Putamen (tissue), 1 donor: ENCODE measurements at places on chromosomes 13 and 19.

DNA sequence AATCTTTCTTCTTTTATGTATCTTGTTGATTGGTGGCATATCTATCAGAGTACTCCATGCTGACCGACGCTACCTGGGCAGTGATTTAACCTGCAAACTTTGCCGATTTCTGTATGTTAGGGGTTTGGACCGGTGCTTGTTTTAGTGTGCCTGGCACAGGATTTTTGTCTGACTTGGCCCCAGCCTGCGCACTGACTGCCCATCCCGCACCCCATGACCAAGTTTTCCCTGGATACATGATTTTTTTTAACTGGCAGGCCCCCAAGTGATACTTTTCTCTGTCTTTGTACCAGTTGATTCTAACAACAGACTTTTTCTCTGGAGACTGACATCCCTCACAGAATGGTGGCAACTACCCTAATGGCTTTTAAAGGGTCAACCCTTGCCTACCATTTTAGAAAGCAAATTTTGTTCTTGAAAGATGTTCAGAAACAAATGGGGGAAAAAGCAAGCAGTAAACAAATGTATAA lies 69.0 kb upstream of the C1QTNF9B start:
- DNase-seq: no peak

- DNase-seq: peak; percentile 86
Observed at GRCh38 chr19:44741841-44742329, 6.6 kb upstream of the BCL3 start.

DNA sequence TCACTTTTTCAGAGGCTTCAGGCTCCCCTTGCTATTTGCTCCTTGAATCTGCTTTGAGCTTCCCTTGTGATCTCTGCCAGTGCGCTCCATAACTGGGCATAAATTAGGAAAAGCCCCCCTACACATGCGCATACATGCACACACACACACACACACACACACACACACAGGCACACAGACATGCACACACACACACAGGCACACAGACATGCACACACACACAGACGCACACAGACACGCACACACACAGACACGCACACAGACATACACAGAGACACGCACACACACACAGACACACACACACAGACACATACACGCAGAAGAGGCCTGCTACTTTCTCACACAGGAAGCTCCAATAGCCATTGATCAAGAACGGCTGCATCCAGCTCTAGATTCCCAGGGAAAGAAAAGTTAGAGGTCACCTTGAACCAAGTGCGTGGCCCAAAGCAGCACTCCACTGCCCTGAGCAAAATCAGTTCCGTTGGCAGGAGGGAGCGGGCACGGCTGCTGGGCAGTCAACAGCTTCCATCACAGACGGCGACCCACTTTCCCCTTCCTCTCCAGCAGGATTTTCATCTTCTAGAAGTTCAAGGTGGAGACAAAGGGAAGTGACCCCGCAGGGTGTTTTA lies 145.6 kb downstream of the DPF1 start:
- no peak for DNase-seq

GRCh38 chr13:99516153-99516929 lies 15.1 kb downstream of the TM9SF2 start:
- DNase-seq: no peak

DNA sequence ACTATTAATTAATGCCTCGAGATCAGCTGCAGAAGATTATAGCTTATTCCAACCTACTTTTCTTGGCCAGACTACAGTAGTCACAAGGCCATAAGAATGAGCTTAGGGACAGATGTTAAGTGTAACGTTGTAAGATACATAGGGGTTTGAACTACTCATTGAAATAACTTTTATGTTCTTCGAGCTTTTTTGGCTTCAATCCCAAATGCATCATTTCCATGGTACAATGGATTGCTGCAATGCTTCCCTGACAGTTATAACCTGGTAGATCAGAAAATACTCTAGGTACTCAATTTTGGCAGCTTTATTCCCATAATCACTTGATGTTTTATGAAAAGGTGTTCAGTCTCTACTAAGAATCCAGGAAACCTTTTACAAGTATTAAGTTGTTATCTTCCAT lies 2216.7 kb upstream of the PCDH20 start:
- no peak for DNase-seq

DNA sequence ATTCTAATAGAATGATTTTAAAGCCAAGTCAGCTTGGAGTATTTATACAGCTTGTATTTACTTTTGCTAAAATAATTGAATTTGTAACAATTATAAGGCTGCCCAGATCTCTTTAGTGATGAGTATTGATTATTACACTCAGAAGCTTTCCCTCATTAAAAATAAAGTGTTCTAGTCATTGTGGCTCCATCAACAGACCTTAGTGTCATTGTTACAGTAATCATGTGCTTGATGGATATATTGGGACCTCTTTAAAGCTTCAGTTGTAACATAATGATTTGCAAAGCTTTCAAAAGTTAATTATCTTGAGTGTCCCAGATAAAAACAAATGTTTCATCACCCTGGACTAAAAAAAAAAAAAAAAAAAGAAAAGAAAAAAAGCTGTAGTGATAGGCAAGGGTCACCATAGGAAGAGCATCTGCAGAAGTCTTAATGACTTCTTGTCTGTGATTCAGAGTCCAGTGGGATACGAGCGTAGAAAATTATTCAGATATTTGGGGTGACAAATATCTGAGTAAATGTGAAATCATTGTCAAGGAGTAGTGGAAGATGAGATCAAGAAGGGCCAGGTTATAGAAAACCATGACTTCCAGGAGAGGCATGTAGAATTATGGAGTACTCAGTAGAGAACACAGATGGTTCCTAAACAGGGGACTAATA lies 369.6 kb downstream of the DCT start:
- DNase-seq: no peak

DNA sequence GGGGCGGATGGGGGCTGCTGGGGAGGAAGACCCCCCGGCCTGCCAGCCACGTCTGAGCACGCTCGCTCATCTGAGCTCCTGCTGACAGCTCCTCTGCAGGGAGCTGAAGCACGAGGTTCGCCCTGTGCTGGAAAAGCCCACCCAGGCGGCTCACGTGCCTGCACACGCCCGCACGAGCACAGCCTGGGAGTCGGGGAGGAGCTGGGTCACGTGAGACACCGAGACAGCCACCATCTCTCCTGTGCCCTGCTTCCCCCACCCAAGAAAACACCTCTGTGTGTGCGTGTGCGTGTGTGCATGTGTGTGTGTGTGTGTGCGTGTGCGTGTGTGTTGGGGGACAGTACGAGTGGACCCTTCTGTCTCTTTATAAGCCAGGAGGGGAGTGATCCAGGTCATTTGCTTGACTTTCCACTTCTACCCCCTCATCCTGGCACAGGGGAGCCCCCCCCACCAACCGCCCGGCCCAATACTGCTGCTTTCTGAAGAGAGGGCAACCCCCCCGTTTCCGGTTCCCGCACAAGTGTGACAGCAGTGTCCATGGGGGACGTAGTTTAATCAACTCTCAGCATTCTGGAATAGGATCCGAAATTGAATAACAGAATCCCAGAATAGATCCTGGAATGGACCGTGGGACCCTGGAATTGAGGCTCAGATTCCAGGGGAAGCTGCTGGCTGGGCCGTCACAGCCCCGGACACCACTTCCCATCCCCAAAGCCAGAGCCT lies 42.5 kb downstream of the CELF5 start:
- DNase-seq: peak; percentile 53

GRCh38 chr19:46678110-46678732 lies 17.2 kb upstream of the DACT3 start:
- DNase-seq: no peak

DNA sequence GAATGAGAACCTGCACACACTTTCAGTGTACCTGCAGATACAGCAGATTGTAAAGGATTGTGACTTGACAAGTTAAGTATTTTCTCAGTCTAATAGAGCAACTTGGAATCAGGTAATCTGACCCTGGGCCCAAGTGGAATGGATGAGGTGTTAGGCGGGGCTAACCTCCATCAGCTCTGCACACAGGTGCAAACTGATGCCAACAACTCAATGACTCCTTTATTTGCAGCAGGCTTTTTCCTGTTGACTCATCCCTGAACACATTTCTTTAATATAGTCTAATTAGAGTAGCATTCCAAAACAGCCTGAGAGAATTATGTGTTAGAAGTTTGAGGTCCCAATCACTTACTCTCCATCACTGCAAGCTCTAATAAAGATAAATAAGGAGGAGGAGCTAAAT lies 48.8 kb downstream of the TPT1 start:
- DNase-seq: no peak

- DNase-seq: no peak
Observed at GRCh38 chr13:28575200-28575599, 80.3 kb upstream of the FLT1 start.

DNA sequence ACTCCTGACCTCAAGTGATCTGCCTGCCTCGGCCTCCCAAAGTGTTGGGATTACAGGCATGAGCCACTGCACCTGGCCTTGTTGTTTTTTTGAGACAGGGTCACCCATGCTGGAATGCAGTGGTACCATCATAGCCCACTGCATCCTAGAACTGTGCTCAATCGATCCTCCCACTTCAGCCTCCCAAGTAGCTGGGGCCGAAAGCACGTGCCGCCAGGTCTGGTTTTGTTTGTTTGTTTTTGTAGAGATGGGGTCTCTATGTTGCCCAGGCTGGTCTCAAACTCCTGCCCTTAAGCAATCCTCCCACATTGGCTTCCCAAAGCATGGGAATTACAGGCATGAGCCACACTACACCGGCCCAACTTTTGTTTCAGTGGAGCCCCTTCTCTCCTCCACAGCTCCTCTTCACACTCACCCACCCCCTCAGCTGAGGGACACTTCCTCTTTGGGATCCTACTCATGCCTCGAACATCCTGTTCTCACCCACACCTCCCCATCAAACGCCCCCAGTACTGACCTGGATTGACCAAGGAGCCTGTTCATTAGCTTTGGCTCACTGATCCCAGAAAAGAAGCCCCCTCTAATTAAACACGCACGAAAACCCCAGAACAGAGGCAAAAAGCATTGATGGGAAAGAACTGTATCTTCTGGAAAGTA lies 12.8 kb upstream of the CERS4 start:
- DNase-seq: no peak

GRCh38 chr13:43159026-43159461 lies 135.7 kb downstream of the DNAJC15 start:
- peak; percentile 41 for DNase-seq

DNA sequence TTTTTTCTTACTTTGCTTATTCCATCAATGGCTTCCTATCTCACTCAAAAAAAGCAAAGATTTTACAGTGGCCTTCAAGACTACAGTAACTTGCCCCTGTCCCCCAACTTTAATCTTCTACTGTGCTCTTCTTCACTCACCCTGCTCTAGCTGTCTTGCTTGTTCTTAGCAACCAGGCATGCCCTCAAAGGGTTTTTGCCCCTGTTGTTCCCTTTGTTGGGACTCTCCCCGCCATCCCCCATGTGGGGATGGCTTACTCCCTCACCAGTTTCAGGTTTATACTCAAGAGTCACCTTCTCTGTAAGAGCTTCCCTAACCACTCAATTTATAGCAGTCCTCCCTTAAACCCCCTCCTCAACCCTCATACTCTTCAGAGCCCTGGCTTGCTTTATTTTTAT lies 5.4 kb downstream of the MTMR6 start:
- DNase-seq: no peak

- no peak for DNase-seq
Observed at GRCh38 chr13:99980824-99981734, 505 bp upstream of the ZIC2 start.

DNA sequence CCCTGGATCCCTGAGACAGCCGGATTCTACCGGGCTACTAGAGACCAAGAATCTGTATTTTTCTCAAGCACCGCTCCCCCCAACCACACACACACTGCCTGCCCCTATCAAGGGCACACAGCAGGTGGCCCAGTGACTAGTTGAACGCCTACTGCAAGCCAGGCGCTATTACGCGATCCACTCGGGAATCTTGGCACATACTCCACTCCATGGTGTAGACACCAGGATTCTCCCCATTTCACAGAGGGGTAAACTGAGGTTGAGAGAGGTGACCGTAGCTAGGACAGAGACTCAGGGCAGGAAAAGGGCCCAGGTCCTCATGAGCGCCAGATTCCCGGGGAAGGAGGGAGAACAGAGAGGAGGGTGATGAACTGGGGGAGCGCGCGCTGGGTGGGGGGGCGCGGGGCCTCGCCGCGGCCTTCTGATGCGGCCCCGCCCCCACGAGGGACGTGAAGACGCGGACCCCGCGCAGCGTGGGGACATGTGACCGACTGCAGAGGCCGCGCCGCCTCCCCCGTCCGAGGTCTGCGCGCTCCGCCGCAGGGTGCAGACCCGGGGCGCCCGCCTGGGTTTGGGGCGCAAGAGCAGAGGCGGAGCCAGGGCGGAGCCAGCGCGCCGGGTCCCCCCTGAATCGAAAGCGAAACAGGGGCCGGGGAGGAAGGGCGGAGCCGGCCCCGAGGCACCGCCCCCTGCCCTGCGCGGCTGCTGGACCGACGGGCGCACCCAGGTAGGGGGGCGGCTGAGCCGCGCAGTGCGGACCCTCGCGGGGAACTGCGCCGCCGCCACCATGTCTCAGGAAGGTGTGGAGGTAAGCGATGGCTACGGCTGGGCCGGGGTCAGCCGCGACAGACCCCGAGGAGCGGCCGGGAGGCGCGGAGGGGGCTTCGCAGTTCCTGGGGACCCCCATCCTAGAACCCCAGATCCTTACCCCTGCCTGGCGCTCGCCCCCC lies at the start of gene SHFL:
Gene SHFL (plus strand): TSS at position 677 of the 950 bp plus-strand sequence. CDS start 111 bp downstream, at position 788.
- peak; percentile 58 for DNase-seq

GRCh38 chr19:34276614-34277013 lies 22.3 kb downstream of the GARRE1 start:
- peak; percentile 31 for DNase-seq

DNA sequence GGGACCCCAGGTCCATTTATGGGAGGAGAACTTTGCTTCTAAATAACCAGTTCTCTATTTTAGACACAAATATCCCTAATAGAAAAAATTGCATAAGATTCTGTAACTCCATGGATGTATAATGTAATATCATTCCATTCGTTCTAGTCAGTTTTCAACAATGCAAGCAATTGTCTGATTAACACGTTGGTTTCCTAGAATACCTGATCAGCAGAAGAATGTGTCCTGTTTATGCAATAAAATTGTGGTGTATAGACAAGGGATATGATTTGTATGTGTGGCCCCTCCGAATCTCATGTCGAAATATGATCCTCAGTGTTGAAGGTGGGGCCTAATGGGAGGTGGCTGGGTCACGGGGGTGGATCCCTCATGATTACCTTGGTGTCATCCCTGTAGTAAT lies 62.1 kb downstream of the RUBCNL start:
- DNase-seq: no peak

- no peak for DNase-seq
Observed at GRCh38 chr13:60661521-60661920, 264.5 kb downstream of the TDRD3 start.

DNA sequence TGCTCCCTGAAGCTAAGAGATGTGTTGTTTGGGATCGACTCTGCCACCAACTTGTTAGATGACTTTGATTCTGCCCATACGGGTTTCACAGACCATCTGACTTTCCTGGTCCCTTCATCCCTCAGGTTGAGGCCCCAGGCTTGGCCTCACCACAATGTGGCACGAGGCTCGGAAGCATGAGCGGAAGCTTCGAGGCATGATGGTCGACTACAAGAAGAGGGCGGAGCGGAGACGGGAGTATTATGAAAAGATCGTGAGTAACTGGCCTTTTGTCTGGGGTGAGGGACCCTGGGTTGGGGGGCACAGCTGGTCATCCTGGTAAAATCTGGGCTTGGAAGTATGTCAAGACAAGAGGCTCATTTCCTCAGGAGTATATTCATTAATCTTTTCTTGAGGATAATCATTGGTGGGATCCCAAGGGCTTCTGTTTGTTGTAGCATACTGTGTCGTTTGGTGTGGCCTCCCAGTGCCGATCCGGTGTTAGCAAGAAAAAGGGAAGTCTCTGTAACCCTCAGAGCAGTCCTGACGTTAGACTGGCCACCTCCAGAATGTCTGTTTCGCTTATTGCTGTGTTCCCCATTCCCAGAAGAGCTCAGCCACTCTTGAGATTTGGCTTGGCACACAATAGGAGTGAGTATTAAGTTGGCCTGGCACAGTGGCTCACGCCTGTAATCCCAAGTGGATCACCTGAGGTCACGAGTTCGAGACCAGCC lies 1.4 kb downstream of the CLASRP start:
- no peak for DNase-seq
